ENCODE measurements at places on chromosomes 16 and 17.
A peak's percentile ranks its signal among the peaks of the same experiment; 100 is the strongest.

DNA sequence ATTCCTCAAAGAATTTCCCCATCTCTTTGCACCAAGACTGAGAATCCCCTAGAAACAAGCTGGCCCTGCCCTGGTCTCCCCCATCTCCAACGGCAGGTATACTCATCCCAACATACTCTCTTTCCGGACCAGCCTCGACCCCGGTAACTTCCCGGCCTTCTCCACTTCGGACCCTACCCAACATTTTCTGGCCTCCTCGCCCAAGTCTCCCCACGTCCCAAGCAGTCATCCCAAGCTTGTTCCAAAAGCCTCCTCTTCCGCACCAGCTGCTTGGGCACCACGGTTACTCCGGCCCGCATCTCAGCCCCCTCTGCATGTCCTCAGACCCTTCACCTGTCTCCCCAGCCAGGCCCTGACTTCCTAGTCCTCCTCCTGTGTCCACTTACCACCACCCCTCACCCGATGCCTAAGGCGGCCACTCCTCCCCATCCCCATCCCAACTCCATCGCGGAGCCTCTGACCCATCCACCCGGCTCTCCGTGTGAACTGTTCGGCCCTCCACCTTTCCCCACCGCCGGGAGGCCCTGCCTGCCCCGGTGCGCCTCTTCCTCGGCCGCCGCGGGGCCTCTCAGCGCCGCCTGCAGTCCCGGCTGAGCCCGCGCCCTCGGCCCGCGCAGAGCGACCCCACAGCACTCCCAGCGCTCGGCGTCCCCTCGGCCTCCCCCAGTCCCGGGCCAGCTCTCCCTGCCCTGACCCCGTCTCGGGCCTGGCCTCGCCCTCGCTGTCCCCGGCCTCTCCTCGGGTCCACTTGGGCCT, 994 bp downstream of the PITPNA start:
- DNase-seq = peak; percentile 67

- no peak for DNase-seq
Observed at GRCh38 chr17:28972437-28972836, 21.1 kb upstream of the PHF12 start.

GRCh38 chr17:5759501-5759925, 175.2 kb upstream of the NLRP1 start:
- DNase-seq = no peak

DNA sequence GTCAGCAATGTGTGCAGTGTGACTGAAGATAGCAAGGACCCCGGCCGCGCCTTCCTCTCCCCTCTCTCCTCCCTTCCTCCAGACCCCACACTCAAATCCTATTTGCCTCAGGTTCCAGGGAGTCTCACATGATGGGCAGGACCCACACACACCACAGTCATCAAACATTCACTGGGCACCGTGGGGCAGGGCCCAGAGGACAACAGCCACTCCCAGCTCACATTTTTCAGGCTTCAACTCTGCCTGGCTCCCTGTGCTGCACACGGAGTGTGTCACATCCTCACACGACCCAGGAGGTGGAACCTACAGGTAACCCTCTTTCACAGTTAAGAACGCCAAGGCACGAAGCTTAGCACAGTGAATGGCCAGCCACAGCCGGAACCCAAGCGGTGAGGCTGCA, 30.5 kb downstream of the PEMT start:
- DNase-seq = no peak

DNA sequence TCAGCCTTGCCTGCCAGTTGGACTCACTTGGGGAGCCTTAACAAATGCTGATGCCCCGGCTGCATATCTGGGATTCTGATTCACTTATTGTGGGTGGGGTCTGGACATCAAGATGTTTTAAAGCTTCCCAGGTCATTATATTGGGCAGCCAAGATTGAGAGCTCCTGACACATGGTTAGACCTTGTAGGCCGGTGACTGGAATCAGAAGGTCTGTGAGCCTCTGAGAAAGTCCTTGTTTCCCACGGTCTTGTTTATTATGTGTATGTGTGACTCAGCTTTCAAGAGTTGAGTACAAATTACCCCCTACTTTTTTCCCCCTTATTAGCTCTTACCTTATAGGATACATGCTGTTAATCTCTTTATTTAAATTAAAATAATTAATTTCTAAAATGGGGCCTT, 103.5 kb downstream of the ABCC1 start:
- DNase-seq = no peak

GRCh38 chr16:20372701-20373100, 20.2 kb upstream of the UMOD start:
- no peak for DNase-seq

DNA sequence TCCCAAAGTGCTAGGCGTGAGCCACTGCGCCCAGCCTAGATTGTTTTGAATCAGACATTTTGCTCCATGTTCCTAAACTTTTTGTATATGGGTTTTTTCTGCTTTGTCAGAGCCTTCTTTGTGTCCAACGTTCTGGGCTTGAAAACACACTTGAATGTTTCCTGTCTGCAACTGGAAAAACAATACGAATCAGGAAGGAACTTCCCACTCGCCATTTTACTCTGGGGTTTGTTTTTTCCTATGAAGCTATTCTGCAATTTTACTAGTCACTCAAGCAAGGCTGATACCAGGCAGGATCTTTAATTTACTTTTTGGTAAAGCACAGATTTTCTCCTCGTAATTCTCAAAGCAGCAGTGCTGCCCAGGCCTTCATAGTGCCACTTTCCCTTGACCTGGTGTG, 31.6 kb downstream of the ARHGAP17 start:
- no peak for DNase-seq

GRCh38 chr17:39928858-39929645, 1.5 kb downstream of the LRRC3C start:
- no peak for DNase-seq

DNA sequence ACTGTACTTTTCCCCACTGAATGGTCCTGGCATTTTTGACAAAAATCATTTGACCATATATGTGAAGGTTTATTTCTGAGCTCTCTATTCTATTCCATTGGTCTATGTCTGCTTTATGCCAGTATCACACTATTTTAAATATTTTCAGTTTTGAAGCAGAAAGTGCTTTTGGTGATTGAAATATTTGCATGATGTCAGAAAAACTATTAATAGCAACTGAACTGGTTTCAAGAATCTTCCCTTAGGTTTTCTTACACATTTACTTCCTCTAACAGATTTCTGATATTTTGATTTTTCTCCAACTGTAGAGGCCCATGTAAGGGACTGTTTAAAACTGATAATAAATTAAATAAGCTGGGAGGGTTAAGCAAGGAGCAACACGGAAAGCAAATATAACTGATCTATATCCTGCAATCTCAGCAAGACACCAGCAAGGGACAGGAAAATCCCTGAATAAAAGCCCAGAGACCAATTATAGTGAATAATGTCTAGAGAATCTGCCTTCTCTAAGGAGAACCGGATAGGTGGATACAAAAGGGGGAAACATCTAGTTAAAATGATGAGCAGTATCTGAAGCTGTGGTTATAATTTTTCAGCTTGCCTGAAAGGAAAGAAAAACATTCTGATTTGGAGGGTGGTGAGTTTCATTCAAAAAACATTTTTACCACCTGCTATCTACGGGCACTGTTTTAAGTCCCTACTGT, 80.9 kb upstream of the STAC2 start:
- peak; percentile 18 for DNase-seq

DNA sequence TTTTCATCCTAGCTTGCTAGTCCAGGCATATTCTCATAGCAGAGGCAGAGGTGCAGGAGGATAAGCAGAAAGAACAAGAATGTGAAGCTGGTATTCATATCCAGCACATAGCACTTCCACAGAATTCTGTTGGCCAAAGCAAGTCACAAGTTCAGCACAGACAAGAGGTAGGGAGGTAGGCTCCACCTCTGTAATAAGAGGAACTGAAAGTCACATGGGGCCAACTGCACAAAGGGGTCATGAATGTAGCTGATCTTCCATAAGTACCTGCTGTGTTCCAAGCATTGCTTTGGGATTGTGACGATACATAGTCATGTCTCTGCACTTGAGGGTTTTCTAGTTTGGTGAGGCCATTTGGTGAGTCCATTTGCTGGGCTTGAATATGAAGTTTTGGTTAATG, 110.8 kb upstream of the MPHOSPH6 start:
- no peak for DNase-seq

GRCh38 chr16:54053891-54054820, 232.4 kb downstream of the IRX3 start:
- DNase-seq = no peak

GRCh38 chr17:74210191-74211140, 2.9 kb upstream of the TTYH2 start:
- DNase-seq = peak; percentile 82

DNA sequence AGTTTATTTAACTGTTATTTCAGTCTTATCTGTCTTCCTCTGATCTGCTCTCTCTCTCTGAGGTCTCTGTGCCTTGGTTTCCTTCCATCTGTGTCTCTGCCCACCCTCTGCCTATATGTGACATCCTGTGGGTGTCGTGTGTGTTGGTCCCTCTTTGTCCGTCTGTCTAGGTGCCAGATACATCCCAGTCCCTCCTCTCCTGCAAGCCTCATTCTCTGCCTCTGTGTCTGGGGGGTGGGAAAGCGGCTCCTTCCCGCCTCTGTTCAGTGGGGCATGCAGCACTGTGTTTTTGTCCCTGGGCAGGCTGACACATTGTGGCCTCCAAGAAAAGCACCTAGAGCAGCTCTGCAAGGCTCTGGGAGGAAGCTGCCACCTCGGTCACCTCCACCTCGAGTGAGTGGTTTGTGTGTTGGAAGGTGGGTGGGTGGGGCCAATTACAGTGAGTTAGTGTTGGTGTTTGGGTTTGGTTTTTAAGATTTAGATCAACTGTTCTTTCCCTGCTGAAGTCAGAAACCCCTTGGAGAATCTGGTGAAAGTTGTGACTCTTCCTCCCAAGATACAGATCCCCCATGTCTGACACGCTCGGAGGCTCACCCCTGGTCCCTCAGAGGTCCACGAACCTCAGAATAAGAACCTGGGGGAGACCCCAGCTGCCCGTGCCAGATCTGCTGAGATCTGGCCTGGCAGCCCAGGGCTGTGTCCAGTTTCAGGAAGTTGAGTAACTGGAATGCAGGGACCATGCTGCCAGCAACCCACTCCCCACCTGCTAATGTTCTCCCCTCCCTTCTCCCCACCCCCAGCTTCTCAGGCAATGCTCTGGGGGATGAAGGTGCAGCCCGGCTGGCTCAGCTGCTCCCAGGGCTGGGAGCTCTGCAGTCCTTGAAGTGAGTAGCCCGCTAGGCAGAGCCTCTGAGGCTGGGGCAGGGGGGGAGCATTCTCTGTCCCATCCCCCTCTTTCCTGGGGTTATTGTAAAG, 50.9 kb upstream of the CPNE2 start:
- peak; percentile 68 for DNase-seq

- no peak for DNase-seq
Observed at GRCh38 chr17:20925091-20925490, 117.7 kb downstream of the USP22 start.
